ENCODE measurements at places on chromosomes 11 and 22.
A peak's percentile ranks its signal among the peaks of the same experiment; 100 is the strongest.

- no peak for DNase-seq
Observed at GRCh38 chr11:121068787-121069186, 32.3 kb upstream of the TECTA start.

GRCh38 chr11:61917334-61918109 lies at the start of gene RAB3IL1:
Gene RAB3IL1, minus strand, starts transcription at chr11:61917566. Its CDS starts 199 bp downstream, at chr11:61917367.
- DNase-seq: no peak

- DNase-seq: no peak
Observed at GRCh38 chr11:31882951-31883392, 71.8 kb upstream of the PAX6 start.

GRCh38 chr11:113256431-113257202 lies 57.8 kb upstream of the TTC12 start:
- no peak for DNase-seq

DNA sequence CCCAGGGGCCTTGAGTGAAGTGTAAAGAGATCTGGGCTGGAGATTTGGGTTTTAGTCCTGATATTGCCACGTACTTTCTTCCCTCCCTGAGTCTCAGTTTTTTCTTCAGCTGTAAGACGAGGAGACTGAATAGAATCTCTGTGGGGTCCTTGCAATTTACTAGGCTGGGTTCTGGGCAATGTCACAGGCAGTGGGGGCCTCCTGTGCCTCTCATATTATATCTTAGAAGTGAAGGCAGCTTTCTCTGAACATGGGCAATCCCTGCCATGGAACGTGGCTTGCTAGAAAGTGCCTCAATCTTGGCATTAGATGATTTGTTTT lies 62.0 kb upstream of the PTPRJ start:
- no peak for DNase-seq

DNA sequence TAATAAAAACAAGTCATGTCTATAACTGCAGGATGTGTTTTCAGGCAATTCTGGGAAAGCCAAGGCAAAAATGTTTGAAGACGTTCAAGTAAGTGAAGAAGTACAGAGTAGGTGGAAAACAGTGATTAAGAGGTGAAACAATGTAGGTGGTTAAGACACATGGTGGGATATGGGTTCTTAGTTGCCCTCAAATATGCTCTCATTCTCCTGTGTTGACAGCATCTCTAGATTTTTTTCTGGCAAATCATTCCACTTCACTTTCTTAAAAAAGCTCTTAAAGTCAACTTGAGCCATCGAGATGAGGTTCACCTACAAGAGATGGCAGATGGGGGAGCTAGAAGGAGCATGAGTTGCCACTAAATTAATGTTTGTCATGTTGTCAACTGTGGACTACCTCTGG lies 1041.0 kb upstream of the CNTN5 start:
- no peak for DNase-seq

DNA sequence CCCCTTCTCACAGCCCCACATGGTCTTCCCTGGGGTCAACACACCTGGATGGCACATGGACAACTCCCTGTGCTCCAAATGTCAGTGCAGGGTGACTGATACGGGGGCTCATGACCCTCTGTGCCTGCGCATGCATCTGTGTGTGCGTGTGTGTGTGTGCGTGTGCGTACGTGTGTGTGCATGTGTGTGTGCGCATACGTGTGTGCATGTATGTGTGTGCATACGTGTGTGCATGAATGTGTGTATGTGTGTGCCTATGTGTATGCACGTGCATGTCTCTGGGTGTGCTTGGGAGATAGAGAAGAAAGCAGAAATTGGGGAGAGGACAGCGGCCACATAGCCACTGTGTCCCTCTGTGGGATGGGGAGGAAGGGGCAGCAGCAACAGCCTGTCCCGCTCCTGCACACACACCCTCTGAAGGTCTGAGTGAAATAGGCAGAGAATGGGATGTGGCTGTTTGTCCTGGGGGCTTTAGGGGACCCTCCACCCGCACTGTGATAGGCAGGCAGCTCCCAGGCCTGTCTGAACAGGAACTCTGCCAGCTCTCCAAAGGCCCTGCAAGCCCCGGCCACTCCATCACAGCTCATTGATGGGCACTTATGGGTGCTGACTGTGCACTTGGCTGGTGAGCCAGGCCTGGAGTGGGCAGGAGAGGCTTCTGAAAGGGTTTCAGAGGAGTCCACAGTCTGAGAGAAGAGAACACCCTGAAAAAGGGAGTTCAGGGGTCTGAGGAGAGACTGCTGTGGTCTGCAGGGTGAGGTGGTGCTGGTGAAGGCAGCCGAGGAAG lies 28.7 kb upstream of the PICK1 start:
- DNase-seq: no peak

DNA sequence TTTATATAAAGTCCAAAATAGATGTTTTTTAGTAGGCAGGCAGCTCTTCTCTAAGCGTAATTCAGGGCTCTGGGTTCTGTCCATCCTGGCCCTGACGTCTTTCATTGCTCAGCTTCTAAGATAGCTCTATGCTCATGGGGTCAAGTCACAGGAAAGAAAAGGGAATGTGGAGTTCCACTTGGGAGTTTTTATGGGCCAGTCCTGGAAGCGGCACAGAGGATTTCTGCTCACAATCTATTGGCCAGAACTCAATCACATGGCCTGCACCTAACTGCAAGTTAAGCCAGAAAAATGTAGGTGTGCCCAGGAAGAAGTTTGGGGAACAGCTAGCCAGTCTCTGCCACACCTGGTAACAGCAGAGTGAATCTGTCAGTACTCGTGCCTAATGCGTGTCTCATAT lies 7.4 kb upstream of the ZBTB16 start:
- no peak for DNase-seq

- peak; percentile 35 for DNase-seq
Observed at GRCh38 chr11:93652161-93652597, 9.3 kb upstream of the CEP295 start.

DNA sequence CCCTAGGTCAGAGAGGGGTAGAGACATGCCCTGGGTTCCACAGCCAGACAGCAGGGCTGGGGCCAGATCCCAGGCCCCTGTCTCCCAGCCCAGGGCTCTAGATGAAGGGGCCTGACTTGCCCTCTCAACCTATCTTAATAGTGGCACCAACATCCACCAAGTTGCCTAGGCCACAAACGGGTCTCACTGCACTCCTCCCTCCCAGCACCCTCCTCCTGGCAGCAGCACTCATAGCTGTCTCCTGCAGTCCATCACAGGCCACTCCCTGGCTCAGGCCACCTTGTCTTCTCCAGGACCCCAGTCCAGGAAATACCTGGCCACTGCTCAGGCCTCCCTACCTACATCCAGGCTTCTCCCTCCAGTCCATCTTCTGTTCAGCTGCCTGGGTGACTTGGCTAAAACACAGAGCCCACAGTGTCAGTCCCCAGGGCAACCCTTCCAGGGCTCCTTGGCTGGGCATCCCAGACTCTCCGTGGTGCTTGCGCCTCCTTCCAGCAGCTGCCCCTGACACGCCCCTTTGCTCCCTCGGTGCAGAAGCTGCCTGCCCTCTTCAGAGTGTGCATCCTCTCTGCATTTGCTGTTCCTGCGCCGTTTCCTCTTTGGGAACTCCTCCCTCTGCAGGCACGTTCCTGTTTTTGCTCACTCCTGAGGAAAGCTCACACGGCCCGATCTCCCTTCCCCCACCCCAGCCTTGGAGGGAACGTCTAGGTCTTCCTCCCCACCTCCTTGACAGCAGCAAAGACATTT lies 40.5 kb downstream of the LRRC32 start:
- DNase-seq: no peak

Measured in central memory CD4-positive, alpha-beta T cell (primary cell).